Vagina (tissue), 2 donors: ENCODE measurements at places on chromosomes 3 and 15. TPM values are rescaled to one million over a fixed set of nuclear protein-coding genes. Genes with fewer than 3 reads are reported as not detected.

CRYGS gene
- total RNA-seq: not detected

RARRES1 gene
- 742 TPM for total RNA-seq

SNX22 gene
- not detected for total RNA-seq

- DNase-seq: no peak
- no peaks in the 10 kb centered on the region for H3K36me3 ChIP-seq
- no peak overlapping the region for H3K27ac ChIP-seq
- no peak overlapping the region for H3K4me3 ChIP-seq
- peaks cover 8% of the 10 kb centered on the region for H3K4me1 ChIP-seq
These were observed 3.2 kb upstream of the GASK1A start for GRCh38 chr3:42975955-42976354.

- peaks cover 71% of the 10 kb centered on the region for H3K4me1 ChIP-seq
- H3K4me3 ChIP-seq: no peak overlapping the region
- H3K27me3 ChIP-seq: no peaks in the 10 kb centered on the region
- H3K27ac ChIP-seq: no peak overlapping the region
- no peaks in the 10 kb centered on the region for H3K36me3 ChIP-seq
- no peak for DNase-seq
These were observed 34.5 kb downstream of the DAPK2 start for GRCh38 chr15:64011736-64012135.

GRCh38 chr15:62993066-62993465 lies 49.5 kb upstream of the TPM1 start:
- no peaks in the 10 kb centered on the region for H3K27me3 ChIP-seq
- H3K4me3 ChIP-seq: no peak overlapping the region
- H3K27ac ChIP-seq: no peak overlapping the region
- no peak for DNase-seq
- H3K36me3 ChIP-seq: no peaks in the 10 kb centered on the region

GRCh38 chr3:29933802-29934490 lies 653.1 kb downstream of the RBMS3 start:
- no peaks in the 10 kb centered on the region for H3K4me1 ChIP-seq
- H3K4me3 ChIP-seq: no peak overlapping the region
- no peak for DNase-seq
- H3K36me3 ChIP-seq: no peaks in the 10 kb centered on the region
- no peak overlapping the region for H3K27ac ChIP-seq
